Hair follicular keratinocyte (primary cell): ENCODE measurements at places on chromosomes 11 and 22. TPM values are rescaled to one million over a fixed set of nuclear protein-coding genes. Genes with fewer than 3 reads are reported as not detected.

TREH gene
- not detected in 2 replicates for total RNA-seq

RHOD gene
- 234 and 269 TPM in 2 replicates for total RNA-seq

OPCML gene
- not detected in 2 replicates for total RNA-seq

SLC1A2 gene
- total RNA-seq = not detected in 2 replicates

CENPM gene
- 9.0 and 35.0 TPM in 2 replicates for total RNA-seq

NPTXR gene
- 0.16 TPM in 1 of 2 replicates, not detected in the other for total RNA-seq

OR8G5 gene
- not detected in 2 replicates for total RNA-seq

PTPN5 gene
- not detected in 2 replicates for total RNA-seq

C11orf91 gene
- total RNA-seq = not detected in 2 replicates

MMP13 gene
- total RNA-seq = 0.16 TPM in 1 of 2 replicates, not detected in the other

GPHA2 gene
- not detected in 2 replicates for total RNA-seq
